ENCODE measurements at places on chromosomes 1 and 21.

DNA sequence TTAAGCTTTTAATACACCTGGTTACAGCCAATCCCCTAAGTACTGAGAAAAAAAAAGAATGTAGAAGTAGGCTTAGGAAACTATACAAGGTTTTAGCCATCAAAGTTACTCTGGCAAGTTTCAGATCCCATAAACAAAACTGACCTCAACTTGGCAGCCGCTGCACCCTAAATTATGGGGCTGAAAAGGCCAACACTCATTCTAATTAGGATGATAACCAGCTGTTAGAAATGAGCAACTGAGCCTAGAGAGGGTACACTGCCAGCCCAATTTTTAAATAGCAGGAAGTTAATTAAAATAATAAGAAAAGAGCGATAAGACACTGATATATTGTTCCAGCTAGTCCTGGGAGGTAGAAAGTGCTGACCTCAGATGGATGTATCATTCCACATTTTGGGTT lies 105.7 kb upstream of the VAV3 start:
- DNase-seq, result no peak

DNA sequence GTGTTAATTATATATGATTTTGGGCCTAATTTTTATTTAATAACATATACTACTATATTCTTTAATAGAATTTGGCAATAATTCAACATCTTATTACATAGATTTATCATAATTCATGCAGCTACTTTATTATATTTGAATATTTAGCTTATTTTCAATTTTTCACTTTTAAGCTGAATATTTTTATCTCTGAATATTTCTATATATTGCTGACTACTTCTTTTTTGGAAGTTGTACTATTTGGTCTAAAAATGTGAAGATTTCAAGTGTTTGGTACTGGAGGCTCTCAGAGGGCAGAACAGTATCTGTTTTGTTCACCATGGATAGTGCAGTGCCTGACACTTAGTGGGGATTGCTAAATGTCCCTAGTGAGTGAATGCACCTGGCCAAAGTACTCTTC lies 389.5 kb downstream of the RYR2 start:
- no peak for DNase-seq

DNA sequence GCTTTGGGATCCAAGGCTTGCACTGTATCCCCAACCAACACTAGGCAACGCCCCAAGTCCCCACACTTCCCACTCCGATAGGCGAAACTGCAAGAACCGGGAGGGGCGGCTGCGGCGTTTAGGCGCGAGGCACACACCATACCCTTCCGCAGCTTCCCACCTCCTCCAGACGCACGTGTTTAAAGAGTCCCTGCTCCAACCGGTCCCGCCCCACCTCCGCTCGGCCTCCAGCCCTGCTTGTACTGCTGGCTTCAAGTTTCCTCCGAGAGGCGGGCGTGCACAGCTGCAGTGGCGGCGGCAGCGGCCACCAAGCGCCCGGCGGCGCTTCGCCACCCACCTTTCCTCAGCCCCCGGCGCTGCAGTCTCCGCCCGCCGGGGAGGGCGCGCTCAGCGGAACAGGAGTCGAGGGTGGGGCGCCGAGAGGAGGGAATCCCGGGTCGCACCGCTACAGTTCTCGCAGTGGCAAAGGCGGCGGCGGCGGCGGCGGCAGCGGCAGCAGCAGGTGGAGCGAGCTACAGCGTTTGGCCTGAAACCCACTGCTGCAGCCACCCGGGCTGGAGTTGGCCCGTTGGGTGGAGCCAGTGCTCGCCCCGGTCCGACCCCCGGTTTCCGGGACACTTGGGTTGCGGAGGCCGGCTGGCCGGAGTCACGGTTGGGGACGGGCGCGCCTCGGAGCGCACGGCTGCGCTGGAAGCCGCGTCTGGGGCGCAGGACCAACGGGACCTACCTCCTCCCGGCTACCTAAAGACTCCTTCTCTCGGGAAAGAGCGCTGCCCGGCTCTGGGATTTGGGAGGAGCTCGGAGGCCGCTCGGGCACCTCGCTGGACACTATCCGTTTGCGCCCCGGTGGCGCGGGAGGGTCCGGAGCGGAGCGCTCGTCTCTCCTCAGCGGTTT lies at the start of gene CNIH3:
Gene CNIH3, plus strand, starts transcription at position 457 of the 895 bp plus-strand sequence. CDS start 858 bp downstream, outside the sequence.
- DNase-seq, result no peak

DNA sequence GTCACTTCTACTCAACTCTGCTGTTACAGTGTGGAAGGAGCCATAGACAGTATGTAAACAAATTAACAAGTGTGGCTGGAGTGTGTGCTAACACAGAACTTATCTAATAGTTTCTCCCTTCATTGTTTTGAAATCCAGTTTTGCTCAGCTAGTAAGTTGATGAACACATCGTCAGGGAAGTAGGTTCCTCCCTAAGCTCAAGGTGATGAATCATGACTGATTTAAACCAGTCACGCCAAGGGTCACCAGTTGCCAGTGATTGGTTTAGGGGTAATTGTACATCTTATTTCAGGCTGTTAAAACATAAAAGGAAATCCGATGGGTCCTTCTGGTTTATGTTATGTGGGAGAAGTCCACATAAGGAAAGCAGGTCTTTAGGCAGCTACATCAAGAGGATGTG lies 97.0 kb upstream of the CHODL start:
- DNase-seq, result no peak

DNA sequence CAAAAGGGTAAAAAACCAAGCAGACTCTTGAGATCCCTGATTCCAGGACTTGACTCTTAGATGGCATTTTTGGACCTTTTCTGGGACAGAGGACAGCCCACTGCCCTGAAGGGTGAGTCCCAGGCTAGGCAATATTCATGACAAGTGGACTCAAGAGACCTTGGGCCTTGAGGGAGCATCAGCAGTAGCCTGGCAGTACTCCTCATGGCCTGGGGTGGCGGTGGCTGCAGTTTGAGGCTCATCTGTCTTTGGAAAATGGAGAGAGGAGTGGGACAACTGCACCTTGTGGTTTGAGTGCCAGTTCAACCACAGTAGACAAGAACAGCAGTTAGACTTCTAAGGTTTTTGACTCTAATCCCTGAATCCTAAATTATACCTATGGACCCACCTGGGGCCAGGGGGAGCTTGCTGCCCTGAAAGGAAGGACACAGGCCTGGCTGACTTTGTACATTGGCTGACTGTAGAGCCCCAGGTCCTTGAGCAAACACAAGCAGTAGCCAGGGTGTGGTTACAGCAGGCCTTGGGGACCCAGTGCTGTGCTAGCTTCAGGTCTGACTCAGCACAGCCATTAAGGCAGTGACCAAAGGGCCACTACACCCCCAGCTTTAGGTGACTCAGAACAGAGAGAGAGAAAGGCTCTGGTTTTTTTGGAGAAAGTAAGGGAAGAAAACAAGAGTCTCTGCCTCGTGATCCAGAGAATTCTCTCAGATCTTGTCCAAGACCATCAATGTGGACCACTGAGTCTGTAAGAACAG lies 1023.2 kb downstream of the KCNT2 start:
- no peak for DNase-seq

- no peak for DNase-seq
These were observed 206.3 kb upstream of the NR5A2 start for GRCh38 chr1:199821029-199821779.

DNA sequence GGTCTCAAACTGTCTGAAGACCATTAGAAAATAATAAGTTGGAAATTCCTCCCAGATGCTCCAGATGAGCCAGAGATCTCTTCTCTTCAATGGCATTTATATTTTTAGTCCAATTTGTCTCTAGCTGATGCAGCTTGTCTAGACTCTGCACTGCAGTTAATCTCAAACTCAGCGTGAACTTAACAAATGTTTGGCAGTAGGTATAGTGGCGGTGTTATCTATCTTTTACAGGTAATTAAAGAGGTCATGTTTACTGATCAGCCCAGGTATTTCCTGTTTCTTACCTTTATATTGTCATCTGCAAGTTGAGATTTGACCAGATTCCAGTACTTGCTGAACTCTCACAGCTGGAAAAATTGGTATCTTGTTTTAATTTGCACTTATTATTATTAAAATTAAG lies 1024.5 kb upstream of the ADGRL2 start:
- no peak for DNase-seq

DNA sequence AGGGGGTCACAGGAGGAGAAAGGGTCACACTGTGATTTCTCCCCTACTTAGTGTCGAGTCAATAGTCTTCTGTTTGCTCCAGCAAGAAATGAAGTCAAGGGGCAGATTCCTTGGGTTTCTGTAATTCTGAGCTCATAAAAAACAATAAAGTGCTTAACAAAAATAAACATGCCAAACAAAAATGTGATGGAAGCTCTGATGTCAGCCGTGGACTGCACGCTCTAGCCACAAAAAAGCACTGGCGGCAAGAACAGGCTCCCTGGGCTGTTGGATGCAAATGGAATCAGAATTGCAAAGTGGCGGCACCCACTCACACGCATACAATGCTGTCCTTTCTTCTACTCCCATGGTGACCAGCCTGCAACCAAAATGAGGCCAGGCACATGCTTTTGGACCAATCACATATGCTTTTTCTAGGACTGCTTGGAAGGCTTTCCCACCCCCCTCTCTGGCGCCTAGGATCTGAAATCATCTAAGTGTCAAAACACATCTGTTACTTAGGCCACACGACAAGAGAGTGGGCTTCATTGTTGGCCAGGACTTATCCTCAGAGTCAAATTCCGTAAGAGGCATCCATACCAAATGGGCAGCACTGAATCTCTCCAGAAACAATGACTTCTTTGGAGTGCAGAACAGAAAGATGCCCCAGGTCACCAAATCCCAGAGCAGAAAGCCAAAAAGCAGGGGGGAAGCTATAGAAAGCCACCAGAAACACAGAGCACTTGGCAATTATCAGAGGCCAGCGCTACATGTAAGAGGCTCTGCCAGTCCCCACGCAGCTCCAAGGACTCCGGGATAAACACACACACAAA lies 9.2 kb downstream of the C1orf198 start:
- DNase-seq, result peak; percentile 88

GRCh38 chr21:45341779-45342178 lies 54.1 kb upstream of the POFUT2 start:
- no peak for DNase-seq

GRCh38 chr1:194230351-194231144 lies 1044.1 kb upstream of the B3GALT2 start:
- DNase-seq, result no peak

DNA sequence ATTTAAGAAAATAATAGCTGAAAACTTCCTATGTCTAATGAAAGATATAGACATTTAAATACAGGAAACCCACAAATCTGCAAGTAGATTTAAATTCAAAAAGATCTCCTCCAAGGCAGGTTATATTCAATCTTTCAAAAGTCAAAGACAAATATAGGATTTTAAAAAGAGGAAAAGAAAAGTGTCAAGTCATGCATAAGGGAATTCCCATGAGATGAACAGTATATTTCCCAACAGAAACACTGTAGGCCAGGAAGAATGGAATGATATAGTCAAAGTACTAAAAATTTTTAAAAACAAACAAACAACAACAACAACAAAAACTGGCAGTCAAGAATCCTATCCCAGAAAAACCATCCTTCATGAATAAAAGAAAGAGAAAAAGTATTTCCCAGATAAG lies 806.5 kb upstream of the BRINP3 start:
- DNase-seq, result no peak

DNA sequence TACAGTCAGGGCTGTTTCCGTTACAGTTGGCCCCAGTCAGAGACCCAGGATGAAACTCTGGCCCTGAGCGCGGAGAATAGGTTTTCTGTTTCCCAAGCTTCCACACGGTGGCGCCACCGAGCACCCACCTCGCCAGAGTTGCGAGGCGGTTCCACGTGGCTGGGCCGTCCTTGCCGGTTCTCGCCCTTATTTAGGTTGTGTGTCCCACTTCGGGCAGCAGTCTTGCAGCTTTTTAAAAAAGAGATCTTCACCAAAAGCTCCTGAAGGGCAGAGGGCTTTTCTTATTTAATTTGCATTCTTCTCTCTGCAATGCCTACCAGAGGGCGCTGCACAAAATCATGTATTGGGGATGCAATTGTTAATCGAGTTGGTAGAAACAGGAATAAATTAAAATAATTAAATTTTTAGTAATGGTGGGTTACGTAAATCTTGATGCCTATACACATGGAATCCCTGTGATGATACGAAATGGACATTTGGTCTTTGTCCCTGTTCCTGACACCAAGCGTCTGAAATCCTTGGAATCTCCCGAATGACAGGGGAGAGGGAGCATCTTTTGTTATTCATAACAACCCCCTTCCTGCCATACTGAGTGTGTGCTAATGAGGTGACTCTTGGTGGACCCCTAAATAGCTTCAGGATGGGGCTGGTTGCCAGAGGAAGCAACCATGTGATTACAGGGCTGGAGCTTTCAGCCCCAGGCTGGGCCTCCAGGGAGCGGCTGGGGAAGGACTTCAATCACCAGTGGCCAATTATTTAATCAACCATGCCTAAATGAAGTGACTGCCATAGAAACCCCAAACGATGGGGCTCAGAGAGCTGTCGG lies 5.6 kb upstream of the S100A7 start:
- no peak for DNase-seq

GRCh38 chr1:115463347-115463746 lies 125.3 kb upstream of the NGF start:
- no peak for DNase-seq

GRCh38 chr1:156112276-156113137 lies 2.0 kb upstream of the LMNA start:
- DNase-seq, result no peak

- no peak for DNase-seq
These were observed 51.9 kb downstream of the AGPAT3 start for GRCh38 chr21:43916691-43917514.

DNA sequence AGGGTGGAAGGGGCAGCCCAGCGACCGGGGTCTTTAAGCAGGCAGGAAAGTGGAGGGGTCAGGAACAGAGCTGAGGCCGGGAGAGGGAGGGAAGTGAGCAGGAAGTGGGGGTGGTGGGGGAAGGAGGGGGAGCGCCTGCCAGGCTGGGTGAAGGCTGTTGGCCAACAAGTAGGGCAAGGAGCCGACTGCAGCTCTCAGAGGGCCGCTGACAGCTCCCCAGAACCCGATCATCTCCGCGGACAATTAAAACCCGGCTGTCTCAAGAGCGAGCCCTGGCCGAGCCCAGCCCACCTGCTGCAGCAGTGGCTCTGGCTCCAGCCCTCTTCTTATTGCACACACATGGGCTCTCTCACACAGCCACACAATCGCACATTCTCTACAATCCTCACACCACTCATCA lies 51.6 kb downstream of the GRIK3 start:
- no peak for DNase-seq

GRCh38 chr1:217896490-217896889 lies 265.3 kb downstream of the SPATA17 start:
- no peak for DNase-seq

GRCh38 chr1:172882385-172882784 lies 168.4 kb downstream of the TNFSF18 start:
- no peak for DNase-seq

GRCh38 chr1:70966018-70966638 lies 81.5 kb downstream of the PTGER3 start:
- no peak for DNase-seq

GRCh38 chr1:43293176-43293575 lies 7.6 kb upstream of the TIE1 start:
- DNase-seq, result no peak

- peak; percentile 62 for DNase-seq
These were observed 3.0 kb downstream of the TRIM46 start for GRCh38 chr1:155176544-155177071.

GRCh38 chr1:59500950-59501742 lies 204.3 kb downstream of the FGGY start:
- no peak for DNase-seq

GRCh38 chr1:204650911-204651570 lies 34.5 kb downstream of the LRRN2 start:
- no peak for DNase-seq

Data from NCI-H1048 (cell line).